ENCODE measurements at places on chromosomes 1 and 21. TPM values are rescaled to one million over a fixed set of nuclear protein-coding genes. Genes with fewer than 3 reads are reported as not detected.

The TRAF3IP3 gene
- 3.4 TPM for total RNA-seq

The FOXE3 gene
- total RNA-seq, result not detected

The LCE3D gene
- not detected for total RNA-seq

The LEFTY1 gene
- not detected for total RNA-seq

The DCST1 gene
- not detected for total RNA-seq

The PERM1 gene
- total RNA-seq, result 38.4 TPM

The BROX gene
- 62.2 TPM for total RNA-seq

The C21orf58 gene
- 5.4 TPM for total RNA-seq

The FBXO2 gene
- total RNA-seq, result 1.5 TPM

The HRNR gene
- total RNA-seq, result not detected

The COL6A2 gene
- 888 TPM for total RNA-seq

The PAPPA2 gene
- total RNA-seq, result 3.8 TPM

The GJA4 gene
- total RNA-seq, result 25.8 TPM

The AMY1B gene
- total RNA-seq, result not detected

The RBP7 gene
- total RNA-seq, result 6.2 TPM

The ADAM30 gene
- not detected for total RNA-seq

The DENND2D gene
- total RNA-seq, result 12.0 TPM

The WNT9A gene
- 14.6 TPM for total RNA-seq

DNA sequence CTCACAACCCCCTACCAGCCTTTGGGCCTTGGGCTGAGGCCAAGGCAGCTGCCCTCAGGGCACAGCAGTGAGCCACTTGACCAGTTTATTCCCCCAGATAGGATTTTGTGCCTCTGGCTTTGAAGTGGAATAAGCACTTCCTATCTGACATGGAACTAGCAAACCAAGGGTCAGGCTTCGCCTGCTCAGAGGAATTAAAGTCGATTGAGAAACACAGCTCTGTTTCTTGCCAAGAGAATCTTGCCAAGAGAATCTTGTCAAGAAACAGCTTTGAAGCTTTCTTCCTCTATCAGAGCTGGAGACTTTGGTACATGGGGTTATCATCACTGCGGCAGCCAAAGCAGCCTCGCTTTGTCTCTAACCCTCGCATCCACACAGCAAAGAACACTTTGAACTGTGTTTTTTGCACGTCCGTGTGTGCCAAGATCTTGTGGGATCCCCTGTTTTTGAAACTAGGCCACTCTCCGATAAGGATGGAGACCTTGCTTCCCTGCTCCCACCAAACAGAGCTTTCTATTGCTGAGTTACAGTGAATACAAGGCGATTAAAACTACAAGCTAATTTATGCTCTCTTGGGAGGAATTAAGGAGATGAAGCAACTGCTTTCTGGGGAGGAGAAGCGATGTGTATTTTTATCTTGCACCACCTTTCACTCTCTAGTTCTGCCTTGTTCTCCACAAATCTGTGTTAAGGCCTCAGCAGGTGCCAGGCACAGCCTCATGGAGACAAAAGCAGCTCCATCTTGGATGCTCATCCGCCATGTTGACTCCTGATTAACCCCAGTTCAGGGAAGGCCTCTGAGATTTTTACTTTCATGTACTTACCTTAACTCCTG is 67.3 kb downstream of the RHOU start:
- DNase-seq, result peak; percentile 40

DNA sequence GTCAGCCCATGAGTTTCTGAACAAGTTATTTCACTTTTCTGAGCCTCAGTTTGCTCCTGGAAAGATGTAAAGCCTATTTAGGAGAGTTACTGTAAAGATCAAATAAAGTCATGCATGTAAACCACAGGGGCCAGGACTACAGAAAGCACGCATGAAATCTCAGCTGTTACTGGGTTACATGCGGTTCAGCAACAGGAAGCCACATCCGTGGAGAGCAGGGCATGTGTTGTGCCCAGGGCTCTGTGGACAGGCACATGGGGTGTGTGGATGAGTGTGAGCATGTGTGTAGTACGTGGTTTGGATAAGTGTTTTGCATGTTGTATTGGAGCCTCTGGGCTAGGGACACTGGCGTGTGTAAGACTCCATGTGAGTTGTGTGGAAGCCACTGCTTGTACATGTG is 2.2 kb upstream of the EPHA2 start:
- DNase-seq, result no peak

DNA sequence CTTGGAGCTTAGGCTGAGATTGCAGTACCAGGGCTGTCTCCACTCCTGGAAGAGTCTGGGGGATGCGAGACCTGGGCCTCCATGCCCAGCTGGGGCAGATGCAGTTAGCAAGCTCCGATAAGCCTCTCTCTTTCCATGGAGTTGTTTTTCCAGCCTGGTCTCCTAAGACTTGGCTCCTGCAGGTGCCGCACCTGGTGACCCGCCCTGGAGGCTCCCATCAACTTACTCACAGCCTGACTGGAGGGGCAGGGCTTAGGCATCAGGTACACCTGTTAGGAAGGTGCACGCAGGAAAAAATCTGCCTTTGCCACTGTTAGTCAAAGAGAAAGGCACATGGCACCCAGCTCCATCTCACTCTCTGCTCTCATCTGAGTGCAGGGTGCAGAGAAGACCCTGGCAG is 198.1 kb upstream of the TMEM51 start:
- no peak for DNase-seq

GRCh38 chr1:12570291-12570690 is 47.7 kb downstream of the DHRS3 start:
- DNase-seq, result no peak

GRCh38 chr1:160636076-160636475 is 10.8 kb downstream of the SLAMF1 start:
- no peak for DNase-seq

GRCh38 chr1:36706416-36706815 is 223.7 kb upstream of the CSF3R start:
- DNase-seq, result no peak

DNA sequence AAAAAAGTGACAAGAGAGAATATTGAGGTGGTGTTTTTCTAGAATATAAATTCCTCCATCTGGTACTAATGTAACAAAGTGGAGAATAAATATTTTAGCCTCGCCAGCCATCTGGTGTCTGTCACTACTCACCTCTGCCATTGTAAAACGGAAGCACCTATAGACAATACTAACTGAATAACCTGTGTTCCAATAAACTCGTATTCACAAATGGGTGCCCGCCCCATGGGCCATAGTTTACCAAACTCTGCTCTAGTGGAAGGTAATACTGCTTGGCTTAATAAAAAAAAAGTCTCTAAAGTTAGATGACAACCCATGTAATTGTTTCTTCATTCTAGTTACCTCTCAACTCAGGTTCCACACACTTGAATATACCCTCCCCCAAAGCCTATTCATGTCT is 8.1 kb downstream of the MIS18A start:
- DNase-seq, result no peak

- DNase-seq, result peak; percentile 40
These were observed at the start of gene CAMK2N1 for GRCh38 chr1:20485527-20486456. TSS of gene CAMK2N1 (minus strand) at chr1:20486210. CDS start at chr1:20485379, 831 bp downstream.

GRCh38 chr1:234763367-234763766 is 153.4 kb upstream of the IRF2BP2 start:
- DNase-seq, result no peak

GRCh38 chr1:204709021-204709420 is 23.5 kb upstream of the LRRN2 start:
- DNase-seq, result no peak

- DNase-seq, result no peak
These were observed 497 bp downstream of the ID3 start for GRCh38 chr1:23558872-23559135.

DNA sequence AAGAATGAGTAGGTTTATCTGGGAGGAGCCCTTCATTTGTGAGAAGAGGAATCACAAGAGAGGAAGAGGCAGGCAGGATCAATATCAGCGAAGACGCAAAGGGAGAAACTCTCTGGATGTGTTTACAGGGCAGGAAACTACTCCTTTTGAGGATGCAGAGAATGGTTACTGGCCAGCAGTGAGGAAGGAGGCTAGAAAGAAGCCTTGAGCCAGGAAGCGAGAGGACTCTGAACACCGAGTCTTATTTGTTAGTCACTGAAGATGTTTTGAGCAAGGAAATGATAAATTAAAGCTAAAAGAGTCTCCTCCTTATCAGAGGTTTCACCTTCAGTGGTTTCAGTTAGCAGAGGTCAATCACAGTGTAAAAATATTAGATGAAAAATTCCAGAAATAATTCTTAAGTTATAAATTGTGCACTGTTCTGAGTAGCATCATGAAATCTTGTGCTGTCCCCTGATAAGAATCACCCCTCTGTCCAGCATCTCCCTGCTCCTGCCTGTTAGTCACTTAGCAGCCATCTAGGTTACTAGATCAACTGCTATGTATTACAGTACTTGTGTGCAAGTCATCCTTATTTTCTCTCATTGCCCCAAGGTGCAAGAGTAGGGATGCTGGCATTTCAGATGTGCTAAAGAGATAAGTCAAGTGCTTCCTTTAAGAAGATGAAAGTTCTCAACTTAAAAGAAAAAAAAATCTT is 43.5 kb downstream of the WLS start:
- no peak for DNase-seq

- no peak for DNase-seq
These were observed 318.2 kb upstream of the PLXNA2 start for GRCh38 chr1:208562151-208562960.

DNA sequence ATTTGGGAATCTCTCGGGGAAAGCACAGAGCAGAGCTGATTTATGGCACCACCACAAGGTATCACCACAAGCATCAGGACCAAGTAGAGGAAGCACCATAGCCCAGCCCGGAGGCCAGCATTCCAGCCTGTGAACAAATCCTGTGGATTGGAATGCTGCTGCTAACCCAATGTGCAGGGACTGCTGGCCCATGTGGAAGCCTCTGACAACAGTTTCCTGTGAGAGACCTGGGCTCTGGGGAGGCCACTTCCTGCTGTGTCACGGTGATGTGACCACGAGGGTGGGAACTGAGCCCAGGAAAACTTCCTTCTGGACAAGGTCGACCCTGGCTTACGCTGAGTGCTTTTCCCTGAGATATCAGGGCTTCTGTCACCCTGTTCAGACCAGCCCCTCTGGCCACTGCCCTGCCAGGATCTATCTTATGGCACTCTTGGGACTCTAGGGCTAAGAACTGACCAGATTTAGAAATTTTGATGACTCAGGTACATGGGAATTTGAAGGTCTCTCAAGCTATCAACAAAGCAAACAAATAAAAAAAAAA is 88.3 kb upstream of the NGF start:
- DNase-seq, result no peak

GRCh38 chr1:168470901-168471431 is 72.8 kb downstream of the XCL2 start:
- DNase-seq, result peak; percentile 85

- DNase-seq, result peak; percentile 18
These were observed 5.6 kb downstream of the ZBTB8B start for GRCh38 chr1:32470431-32470830.

GRCh38 chr21:42760951-42761751 is 107.7 kb downstream of the PDE9A start:
- DNase-seq, result no peak

- DNase-seq, result no peak
These were observed 9.0 kb downstream of the RPF1 start for GRCh38 chr1:84488107-84488506.

- no peak for DNase-seq
These were observed 62.4 kb downstream of the DDX20 start for GRCh38 chr1:111818081-111818480.

DNA sequence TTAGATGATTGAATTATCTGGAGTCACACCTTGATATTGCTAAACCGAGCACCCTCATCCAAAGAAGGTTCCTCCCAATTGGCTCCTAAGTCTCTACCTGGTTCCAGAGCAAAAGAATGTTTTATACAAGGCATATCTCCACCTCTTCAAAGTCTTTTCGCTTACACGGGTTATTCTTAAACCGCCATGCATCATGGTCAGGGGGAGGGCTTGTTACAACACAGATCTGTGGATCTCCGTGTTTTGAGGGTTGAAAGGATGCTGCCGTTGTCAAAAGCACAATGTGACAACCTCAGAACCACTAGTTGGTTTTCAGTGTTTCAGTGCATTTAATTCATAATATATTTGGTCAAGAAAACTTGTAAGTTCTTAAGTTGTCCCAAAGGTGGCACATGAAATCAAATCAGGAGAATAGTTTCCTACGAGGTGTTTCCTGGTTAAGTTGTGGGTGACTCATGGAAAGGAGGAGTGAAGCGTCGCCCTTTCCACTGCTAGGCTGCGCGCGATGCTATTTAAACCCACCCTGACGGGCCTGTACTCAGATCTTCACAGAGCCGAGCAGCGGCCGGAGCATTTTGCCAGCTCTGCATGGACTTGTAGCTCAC is 1531.6 kb upstream of the TPTE start:
- DNase-seq, result no peak

DNA sequence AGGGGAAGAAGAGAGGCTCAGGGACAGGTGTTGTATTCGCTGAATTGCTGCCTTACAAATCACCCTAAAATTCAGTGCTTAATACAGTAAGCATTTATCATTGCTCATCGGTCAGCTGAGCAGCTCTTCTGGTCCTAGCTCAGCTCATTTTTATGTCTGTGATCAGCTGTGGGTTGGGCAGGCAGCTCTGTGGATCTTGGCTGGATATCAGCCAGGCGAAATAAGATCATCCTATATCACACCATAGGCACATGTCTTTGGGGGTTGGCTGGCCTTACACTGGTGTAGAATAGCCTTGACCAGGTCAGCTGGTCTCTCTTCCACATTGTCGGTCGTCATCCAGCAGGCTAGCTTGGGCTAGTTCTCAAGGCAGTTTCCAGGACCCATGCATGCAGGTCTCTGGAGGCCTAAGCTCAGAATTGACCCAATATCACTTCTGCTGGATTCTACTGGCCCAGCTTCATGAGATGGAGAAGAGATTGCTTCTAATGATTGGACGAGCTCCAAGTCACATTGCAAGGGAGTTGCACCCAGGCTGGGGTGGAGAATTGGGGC is 448.6 kb downstream of the KIF26B start:
- DNase-seq, result no peak

GRCh38 chr1:110675060-110675791 is 486 bp upstream of the KCNA3 start:
- no peak for DNase-seq

DNA sequence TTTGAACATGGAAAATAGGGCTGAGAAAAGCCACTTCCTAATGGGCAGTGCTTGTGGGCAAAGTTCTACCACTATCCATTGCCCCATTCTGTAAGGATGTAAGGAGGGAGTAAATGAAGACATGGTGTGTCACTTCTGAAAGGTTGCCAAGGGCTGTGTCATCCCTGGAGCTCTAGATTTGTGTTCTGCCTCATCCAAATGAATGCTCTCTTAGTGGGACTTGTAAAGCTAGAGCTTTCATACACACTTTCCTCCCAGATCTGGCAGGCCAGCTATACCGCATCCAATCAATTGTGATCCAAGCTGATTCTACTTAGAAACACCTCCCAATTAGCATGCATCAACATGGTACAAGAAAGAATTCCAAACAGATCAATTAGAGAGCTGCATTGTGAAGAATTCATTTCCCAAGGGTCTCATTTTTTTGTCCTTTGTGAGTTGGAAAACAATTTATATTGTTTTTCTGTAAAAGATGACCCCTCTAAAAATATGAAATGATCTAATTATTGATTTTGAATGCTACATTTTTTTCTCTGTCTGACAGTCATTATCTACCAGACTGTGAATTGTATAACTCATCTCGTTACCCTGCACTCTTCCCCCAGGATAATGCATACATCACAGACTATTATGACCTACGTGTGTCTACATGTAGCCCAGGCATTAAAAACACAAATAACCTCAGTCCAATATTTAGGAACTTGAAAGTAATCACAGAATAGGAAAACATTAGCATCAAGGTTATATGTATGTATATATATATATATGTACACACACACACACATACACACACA is 117.1 kb upstream of the DUSP10 start:
- DNase-seq, result peak; percentile 20

Measured in tongue (tissue), 3 donors.